Left renal cortex interstitium (tissue), 4 donors: ENCODE measurements at places on chromosomes 5 and 9.

DNA sequence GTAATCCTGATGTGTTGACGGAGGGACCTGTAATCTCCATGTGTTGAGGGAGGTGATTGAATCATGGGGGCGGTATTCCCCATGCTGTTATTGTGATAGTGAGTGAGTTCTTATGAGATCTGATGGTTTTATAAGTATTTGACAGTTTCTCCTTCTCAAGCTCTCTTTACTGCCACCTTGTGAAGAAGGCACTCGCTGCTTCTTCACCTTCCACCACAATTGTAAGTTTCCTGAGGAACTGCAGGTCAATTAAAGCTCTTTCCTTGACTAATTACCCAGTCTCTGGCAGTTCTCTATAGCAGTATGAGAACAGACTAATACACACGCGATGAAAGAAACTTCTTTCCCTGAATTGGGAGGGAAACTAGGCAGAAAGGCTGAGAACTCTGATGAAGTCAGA lies 141.1 kb upstream of the RAD23B start:
- no peak for DNase-seq

GRCh38 chr9:125659954-125660353 lies 47.1 kb downstream of the MAPKAP1 start:
- no peak for DNase-seq

- DNase-seq, result no peak
Measured at GRCh38 chr9:3018071-3018470, 174.2 kb upstream of the PUM3 start.

- DNase-seq, result no peak
Measured at GRCh38 chr9:134286471-134287245, 39.6 kb upstream of the RXRA start.

- DNase-seq, result no peak
Measured at GRCh38 chr5:132073231-132074013, at the start of gene CSF2. CSF2 (plus strand) TSS chr5:132073789; CDS start chr5:132073824, 35 bp downstream.

- no peak for DNase-seq
Measured at GRCh38 chr5:177362610-177363507, 5.1 kb downstream of the RGS14 start.

GRCh38 chr5:133250527-133250926 lies 198.7 kb downstream of the HSPA4 start:
- no peak for DNase-seq

DNA sequence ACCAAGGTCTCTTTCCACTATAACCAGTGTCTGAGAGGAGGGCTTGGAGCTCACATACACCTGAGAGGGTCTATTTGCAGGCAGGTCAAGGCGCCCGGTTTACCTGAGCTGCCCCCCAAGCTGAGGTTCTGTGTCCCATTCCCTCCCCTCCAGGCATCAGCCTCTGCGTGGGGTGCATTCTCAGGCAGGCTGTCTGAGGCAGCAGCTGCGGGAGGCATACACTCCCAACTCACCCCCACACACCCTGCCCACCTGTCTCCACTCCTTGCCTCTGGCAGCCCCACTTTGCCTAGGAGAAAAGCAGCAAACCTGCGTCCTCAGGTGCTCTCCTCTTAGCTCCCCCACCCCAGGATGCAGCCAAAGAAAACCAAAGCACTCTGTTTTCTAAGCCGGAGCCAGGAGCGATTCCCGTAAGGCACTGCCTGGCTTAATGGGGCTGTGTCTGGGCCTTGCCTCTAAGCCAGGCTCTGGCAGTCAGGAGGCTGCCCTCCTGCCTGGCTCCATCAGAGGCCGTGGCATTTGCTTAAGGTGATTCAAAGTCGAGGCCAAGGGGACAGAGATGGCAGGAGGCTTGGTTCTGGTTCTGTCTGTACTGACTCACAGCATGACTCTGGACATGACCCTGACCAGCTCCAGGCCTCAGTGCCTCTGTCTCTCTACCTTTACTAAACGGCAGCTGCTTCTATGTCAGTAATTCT lies 139.2 kb upstream of the TRIM32 start:
- DNase-seq, result no peak

DNA sequence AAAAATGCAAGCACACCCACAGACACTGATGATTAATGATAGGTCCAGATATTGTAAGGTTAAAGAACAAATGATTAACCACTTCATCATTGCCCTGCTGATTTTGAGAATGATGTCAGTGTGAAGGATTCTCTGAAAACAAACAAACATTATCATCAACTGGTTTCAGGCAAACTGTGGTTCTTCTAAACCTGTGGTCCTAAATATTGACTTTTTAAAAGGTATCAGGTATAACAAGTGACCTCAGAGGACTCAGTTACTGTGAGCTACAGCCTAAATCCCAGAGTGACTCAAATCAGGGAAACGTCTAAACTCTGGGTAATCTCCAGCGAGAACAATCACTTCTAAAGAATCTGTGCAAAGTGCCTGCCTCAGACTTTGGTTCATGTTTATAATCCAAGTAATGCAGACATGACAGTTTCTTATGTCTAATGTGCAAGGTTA lies 172.3 kb upstream of the CDH6 start:
- DNase-seq, result no peak

DNA sequence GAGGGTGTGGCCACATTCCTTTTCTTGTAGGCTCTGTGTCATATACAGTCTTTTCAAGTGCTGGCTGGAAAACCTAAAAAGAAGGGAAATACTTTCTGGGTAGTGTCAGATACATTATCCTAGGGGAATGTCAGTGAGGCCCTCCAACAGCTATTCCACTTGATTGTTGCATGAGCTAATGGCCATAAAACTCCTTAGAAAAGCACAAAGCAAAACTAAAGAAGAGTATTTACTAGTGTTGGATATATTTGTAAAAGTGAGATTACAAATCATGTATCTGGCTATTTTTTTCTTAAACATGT lies 829 bp downstream of the ANXA1 start:
- no peak for DNase-seq

DNA sequence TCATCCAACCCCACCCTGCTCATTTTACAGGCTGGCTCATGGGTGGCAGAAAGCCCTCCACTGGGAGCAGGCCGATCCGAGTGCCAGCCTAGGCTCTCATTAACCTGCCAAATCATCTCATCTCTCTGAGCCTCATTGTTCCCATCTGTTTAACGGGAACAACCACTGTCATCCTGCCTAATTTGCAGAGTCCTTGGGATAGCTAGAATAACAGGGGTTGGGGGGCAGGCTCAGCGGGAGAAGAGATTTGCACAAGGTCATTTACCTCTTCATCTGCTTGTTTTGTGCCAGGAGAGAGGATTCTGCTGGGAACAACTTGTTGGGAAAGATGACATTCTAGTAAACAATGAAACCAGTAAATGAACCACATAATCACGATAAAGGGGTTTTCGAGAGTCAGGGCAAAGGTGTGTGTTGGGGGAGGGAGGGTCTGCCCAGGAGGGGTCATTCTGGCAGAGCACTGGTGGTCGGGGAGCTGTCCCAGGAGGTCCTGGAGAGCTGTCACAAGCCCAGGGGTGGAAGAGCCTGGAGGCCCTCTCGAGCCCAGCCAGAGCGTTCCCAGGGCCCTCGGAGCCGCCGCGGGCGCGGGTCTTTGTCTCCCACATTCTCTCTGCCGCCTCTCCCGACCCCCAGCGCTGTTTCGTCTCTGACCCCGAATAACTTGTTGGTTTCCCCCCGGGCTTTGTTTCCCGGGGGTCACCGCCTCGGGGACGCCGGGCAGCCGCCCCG lies 22.8 kb upstream of the NDST1 start:
- DNase-seq, result no peak

DNA sequence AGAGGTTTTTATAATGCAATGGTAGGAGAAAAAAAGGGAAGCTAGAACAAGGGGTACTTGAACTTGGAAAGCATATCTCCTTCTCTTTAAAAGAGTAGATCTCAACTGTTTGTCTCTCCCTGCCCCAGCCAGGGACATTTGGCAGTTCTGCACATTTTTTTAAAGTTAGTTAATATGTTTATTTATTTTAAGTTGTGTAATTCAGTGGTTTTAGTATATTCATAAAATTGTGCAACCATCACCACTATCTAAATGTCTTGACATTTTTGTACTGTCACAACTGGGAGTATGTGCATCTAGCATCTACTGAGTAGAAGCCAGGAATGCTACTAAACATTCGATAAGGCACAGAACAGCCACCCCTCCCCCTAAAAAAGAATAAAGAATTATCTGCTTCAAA lies 103.5 kb upstream of the DPYSL3 start:
- DNase-seq, result no peak

- DNase-seq, result no peak
Measured at GRCh38 chr5:9545992-9546851, at the start of gene SEMA5A. SEMA5A (minus strand) TSS chr5:9546075; CDS start chr5:9379946, 166,129 bp downstream.

DNA sequence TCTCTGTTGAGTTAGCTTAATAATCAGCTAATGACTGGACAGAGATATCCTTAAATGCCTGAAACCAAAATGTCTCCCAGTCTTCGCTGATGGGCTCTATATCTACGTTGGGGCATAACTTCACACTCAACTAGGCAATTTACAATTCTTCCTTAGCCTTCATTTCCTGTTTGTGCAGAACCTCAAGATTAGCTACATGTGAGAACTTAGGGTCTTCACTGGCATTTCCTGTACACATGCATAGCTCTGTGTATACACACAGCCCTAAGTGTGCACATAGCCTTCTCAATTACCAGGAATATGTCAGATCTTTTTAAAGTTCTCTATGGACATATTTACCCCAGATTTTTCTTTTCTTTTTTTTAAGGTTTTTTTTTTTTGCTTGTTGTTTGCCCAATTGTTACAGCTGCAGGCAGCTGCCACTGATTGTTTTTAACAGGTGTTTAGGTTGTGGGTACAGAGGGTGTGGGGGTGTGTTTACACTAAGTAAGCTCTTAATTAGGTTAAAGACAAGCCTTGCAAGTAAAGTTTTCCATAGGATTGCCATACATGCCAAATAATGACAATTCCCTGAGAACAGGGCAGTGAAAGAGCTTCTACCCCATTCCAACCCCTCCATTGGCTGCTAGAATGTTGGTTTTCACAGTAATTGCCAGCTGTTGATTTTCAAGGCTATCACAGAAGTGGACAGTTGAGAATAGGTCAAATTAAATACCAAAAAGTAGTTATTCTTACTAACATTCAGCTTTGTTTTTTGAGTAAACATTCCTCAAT lies 441.0 kb downstream of the TLE4 start:
- DNase-seq, result no peak

GRCh38 chr5:60668686-60669304 lies 31.2 kb downstream of the DEPDC1B start:
- no peak for DNase-seq

GRCh38 chr9:9117866-9118265 lies 1318.3 kb upstream of the DMAC1 start:
- no peak for DNase-seq

- no peak for DNase-seq
Measured at GRCh38 chr5:104088876-104089778, 526.5 kb upstream of the NUDT12 start.

GRCh38 chr9:37775216-37775919 lies 9.5 kb downstream of the EXOSC3 start:
- no peak for DNase-seq

GRCh38 chr9:116789081-116789480 lies 102.0 kb downstream of the TRIM32 start:
- DNase-seq, result no peak

DNA sequence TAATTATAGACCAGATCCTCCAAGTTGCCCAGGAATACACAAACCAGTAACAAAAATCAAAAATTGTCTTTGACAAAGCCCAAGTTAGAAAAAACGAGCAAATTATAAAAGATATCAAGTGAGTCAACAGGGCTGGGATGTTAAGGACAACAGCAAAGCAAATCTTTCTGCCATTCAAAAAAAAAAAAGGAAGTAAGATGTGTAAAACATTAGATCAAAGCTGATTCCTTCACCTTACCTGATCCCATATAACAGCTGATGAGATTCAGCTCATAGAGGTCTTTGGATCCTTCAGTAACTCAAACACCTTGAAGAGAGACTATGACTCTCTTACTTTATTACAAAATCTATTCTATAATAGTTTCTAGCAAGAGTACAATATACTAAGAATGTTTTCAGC lies 100.9 kb downstream of the STRBP start:
- DNase-seq, result no peak

DNA sequence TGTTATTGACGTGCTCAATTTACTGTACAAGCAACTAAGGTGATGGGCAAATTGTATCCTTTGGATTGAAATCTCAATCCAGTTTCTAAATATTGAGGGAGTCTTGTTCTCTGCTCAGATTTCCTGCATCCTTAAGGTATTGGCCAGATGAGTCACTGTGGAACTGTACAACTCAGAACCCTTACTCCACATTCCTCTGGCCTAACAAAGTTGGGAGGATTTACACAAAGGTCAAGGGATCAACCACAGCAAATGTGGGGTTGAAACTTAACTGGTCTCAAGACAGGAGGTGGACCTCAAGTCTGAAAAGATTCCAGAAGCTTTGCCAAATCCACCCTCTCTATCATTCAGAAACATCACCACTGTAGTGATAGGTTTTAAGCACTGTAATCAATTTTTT lies 81.5 kb upstream of the AGXT2 start:
- DNase-seq, result no peak

GRCh38 chr5:93336330-93337110 lies 244.5 kb downstream of the NR2F1-AS1 start:
- no peak for DNase-seq

DNA sequence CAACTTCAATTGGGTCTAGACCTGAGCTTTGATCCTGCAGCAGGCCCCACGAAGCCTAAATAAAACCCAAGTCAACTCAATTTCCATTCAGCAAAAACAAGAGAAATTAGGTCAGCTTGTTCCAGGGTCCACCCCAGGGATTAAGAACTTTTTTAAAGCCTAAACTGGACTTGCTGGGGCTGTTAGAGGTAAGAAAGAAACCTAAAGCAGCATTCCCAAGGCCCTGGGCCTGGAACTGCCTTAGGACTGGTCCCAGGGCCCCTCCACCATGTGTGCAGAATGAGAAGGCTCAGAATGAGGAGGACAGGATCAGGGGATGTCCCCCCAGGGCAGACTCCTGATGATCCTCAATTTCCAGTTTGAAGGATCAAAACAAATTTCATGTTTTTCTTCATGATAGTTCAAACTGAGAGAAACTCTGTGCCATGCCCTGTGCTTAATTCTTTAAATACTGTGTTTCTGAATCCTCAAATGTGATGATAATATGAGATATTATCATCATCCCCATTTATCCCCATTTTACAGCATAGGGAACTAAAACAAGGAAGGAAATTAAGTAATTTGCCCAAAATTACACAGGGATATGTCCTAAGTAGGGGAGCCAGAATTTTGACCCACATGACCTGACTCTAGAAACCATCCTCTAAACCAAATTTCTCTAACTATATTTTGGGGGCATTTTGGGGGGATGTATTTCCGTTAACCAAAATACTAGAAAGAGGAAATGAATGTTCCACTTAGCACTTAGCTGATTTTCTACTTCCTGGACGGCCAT lies 64.5 kb downstream of the DENND1A start:
- DNase-seq, result no peak
